Muscle of arm (tissue), 14 donors: ENCODE measurements at places on chromosomes 1 and 21.

- DNase-seq = peak; percentile 43
Observed at GRCh38 chr1:31815752-31816500, at the start of gene SPOCD1. Gene SPOCD1, minus strand, starts transcription at chr1:31816022. Its CDS starts 689 bp downstream, at chr1:31815333.

GRCh38 chr21:31338908-31339368, 5.1 kb downstream of the TIAM1 start:
- DNase-seq = no peak

GRCh38 chr1:240635466-240636256, 23.7 kb upstream of the GREM2 start:
- no peak for DNase-seq

- DNase-seq = no peak
Observed at GRCh38 chr1:209767096-209767495, 11.2 kb downstream of the TRAF3IP3 start.

- no peak for DNase-seq
Observed at GRCh38 chr1:37725851-37726613, 33.7 kb downstream of the CDCA8 start.

DNA sequence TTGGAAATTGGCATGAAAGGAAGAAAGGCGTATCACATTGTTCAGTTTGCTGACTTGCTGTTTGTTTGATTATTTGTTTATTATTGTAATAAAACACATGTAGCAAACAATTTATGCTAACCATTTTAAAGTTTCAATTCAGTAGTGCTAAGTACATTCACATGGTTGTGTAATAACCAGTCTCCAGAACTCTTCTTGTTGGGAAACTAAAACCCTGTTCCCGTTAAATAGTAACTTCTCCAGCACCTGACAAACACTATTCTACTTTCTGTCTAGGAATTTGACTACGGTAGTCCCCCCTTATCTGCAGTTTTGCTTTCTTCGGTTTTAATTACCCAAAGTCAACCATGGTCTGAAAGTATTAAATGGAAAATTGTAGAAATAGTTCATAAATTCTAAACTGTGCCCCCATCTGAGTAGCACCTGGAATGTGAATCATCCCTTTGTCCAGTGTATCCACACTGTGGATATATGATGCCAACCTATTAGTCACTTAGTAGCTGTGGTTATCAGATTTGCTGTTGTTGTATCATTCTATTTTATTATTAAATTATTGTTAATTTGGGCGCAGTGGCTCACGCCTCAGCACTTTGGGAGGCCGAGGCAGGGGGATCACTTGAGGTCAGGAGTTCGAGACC, 5.5 kb downstream of the MORC3 start:
- no peak for DNase-seq

DNA sequence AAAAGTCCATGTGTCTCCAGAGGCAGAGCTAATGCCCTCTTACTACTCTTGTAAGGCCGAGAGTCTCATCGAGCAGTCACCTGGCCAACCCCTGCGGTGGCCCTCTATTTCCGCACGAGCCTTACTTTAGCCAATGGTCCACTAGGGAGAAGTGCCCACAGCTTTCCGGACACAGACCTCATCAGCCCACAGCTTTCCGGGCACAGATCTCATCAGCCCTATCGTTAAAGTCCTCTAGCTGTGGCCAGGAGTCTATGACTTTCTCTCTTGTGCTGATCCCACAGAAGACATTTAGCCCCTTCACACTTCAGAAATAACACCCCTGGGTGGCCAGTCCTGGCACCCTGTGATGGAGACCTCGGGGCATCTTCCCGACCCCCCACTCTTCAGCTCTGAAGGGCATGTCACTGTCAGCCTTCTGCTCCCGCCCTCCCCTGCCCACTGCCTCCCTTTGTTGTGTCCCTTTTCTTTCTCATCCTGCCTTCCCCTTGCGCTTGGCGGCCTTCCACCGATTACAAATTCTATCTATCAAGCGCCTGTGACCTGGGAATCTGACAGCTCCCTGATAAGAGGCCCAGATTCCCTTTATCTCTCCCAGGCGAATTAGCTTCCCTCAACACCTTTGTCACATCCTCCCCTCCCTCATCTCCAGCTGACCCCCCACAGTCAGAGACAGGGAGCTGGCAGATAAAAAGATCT, 161.0 kb downstream of the PLXNA2 start:
- DNase-seq = no peak

DNA sequence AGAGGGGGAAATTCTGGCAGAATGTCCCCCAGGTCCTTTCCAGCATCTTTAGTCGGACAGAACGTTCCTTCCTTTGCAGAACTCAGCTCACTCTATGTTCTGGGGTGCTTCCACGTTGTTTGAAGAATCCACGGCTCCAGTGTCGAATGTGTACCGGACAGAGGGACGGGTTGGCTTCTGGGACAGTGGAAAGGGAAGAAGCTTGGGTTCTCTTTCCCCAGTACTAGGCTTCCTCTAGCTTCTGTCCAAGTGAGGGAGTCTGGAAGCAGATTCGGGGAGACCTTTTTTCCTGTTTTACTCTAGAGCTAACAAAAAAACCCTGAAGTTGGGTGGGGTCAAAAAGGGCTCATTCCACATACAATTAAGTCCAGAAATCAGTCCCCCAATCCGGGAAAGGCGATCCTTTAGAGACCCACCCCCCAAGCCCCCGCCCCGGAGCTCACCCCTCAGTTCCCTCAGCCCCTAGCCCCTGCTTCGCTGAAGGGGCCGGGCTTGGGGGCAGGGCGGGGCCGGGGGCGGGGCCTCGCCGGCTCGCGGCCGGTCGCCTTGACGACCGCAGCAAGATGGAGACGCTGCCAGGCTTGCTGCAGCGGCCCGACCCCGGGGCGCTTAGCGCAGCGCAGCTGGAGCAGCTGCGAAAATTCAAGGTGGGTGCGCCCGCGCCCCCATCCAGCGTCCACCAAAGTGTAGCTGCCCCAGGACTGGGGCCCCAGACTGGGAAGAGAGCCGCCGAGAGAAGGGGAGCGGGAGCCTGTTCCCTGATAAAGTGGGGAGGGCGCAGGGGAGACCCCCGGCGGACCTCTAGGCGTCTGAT, at the start of gene RIIAD1:
RIIAD1 (plus strand) TSS at position 549 of the 814 bp plus-strand sequence; CDS start at position 564, 15 bp downstream.
- DNase-seq = no peak

- DNase-seq = no peak
Observed at GRCh38 chr1:12085643-12086260, 22.6 kb downstream of the TNFRSF8 start.

DNA sequence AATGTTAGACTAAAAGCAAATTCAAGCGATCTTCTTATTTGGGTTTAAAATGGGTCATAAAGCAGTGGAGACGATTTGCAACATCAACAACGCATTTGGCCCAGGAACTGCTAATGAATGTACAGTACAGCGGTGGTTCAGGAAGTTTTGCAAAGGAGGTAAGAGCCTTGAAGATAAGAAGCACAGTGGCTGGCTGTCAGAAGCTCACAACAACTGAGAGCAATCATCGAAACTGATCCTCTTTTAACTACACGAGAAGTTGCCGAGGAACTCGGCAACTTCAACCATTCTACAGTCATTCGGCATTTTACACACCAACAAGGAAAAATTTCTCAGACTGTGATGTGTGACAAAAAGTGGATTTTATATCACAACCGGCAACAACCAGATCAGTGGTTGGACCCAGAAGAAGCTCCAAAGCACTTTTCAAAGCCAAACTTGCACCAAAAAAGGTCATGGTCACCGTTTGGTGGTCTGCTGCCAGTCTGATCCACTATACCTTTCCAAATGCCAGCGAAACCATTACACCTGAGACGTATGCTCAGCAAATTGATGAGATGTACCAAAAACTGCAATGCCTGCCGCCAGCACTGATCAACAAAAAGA, 47.9 kb downstream of the ASH1L start:
- no peak for DNase-seq

GRCh38 chr1:158506369-158506987, 34.5 kb downstream of the OR10R2 start:
- DNase-seq = no peak

DNA sequence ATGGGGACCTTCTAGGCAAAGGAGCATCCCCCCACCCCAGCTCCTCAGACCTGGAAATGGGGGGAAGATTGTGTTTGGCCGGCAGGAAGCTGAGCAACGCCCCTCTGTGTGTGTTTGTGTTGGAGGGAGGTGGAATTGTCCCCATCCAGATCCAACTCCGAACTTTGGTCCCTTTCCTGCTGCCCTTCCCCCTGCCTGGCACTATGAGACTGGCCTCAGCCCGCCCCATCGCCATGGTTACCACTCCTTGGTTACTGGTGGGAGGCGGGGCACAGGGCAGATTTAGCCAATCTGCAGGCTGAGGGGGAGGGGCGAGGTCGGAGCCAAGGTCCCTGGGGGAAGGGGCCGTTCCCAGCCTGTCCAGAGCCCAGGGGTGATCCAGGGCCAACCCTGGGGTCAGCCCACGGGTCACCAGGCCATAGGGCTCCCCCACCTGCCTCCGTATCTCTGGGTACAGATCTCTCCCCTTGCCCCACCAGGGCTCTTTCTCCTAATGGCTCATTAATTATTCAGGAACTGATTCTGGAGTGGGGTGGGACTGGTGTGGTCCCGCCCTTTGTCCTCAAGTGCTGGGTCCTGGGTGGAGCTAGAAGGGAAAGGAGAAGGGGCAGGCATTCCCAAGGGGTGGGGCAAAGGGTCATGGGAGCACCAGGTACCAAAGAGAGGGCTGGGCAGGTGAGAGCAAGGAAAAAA, 15.2 kb downstream of the PTPRF start:
- no peak for DNase-seq

DNA sequence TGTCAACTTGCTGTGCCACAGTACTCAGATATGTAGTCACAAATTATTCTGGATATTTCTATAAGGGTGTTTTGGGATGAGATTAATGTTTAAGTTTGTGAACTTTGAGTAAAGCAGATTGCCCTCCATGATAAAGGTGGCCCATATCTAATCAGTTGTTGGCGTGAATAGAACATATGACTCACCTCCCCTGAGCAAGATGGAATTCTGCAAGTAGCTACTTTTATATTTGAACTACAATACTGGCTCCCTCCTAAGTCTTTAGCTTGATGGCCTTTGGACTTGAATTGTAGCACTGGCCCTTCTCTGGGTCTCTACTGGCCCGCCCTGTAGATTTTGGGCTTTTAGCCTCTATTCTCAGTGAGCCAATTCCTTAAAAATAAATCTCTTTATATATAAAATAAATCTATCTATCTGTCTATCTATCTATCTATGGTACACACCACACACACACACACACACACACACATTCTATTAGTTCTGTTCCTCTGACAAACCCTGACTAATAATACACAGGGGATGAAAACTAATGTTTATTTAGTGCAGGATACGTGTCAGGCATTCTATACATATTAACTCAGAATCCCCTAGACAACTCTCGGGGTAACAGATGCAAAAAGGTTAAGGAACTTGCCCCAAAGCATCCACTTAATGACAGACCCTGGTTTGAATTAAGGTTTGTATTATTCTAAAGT, 37.9 kb upstream of the PDC start:
- DNase-seq = no peak

DNA sequence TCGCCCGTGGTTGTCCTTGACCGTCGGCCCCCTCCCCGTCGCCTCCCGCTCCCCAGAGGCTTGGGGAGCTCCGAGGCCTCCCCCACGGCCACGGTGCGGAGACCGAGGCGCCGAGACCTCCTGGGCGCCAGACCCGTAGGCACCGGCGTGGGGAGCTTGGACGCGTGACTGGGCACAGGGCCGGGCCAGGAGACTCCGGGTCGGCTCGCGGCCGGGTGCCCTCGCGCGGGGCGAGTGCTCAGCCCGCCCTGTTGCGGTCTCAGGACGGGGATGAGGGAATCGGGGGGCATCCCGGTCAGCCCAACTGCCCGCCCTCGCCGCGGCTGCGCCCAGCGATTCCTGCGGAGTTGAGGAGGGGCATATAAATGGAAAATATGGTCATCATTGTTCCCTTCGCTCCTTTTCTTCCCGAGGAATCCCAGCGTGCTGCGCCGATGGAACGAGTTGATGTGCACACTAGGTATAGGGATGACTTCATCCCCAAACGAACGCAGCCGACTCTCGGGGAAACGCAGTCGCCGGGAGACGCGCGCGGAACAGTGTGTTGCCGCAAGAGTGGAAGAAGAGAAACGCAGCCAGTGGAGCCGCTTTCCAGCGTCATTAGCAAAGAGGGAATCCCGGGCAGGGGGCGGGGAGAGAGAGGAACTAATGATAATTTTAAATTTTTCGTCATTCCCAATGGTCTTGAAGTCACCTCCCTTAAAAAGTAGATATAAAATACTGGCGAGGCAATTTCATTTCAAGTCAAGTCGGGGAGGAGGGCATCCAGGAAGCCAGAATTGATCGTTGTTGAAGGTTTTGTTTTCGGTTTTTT, 747 bp upstream of the ENAH start:
- DNase-seq = peak; percentile 84

GRCh38 chr1:41835485-41835884, 83.2 kb downstream of the HIVEP3 start:
- DNase-seq = no peak

DNA sequence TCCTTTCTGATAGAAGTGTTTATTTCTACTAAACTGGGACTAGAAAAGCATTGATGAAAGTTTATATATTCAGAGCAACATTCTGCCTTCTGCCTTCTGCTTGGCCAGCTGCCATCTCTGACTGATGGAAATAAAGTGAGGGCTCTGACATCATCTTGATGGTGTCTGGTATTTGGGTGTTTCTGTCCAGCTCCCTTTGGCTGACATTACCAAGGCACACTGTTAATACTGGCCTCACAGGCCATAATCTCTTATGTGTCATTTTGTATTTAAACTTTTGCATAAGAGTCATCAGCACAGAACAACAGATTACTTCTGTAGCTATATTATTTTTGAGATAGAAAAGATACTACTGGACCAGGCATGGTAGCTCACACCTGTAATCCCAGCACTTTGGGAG, 216.9 kb downstream of the RYR2 start:
- DNase-seq = peak; percentile 78

DNA sequence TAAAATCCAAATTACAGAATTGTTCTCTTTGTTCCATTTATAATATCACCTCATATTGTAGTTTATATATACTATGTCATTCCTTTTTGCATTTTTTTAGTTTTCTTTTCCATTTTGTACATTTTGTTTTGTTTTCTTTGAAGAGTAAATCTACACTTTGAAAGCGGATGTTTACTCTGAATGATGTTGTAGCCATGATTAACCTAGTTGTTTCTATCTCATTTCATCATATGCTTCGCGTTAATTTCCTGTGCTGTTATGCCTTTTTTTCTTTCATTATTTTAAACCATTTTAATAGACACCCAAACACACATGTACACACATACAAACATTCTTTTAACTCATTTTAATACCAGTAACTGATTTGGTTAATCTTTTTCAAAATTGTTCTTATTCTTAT, 5.3 kb downstream of the OR2T6 start:
- DNase-seq = no peak

GRCh38 chr1:71836904-71837303, 445.4 kb downstream of the NEGR1 start:
- DNase-seq = no peak

GRCh38 chr1:223641523-223642039, 23.9 kb downstream of the CAPN8 start:
- no peak for DNase-seq

DNA sequence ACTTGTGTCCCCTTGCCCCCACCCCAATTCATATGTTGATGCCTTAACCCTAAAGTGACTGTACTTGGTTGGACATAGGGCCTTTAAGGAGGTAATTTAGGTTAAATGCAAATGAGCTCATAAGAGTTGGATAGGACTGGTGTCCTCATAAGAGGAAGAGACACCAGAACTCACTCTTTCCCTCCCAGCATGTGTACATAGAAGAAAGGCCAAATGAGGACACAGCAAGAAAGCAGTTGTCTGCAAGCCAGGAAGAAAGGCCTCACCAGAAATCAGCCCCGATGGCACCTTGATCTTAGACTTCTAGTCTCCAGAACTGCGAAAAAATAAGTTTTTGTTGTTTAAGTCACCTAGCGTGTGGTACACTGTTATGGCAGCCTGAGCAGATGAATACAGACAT, 45.5 kb downstream of the RAB3GAP2 start:
- DNase-seq = no peak

- DNase-seq = no peak
Observed at GRCh38 chr1:210076620-210077019, 138.6 kb downstream of the SYT14 start.
